ENCODE measurements at places on chromosomes 5 and 9. TPM values are rescaled to one million over a fixed set of nuclear protein-coding genes. Genes with fewer than 3 reads are reported as not detected.

Gene SPINK7
- not detected for total RNA-seq

Gene AUH
- total RNA-seq = 18.2 TPM

Gene CDO1
- total RNA-seq = 7.9 TPM

Gene IL13
- not detected for total RNA-seq

Gene LRRC19
- total RNA-seq = not detected

Gene EIF4E1B
- total RNA-seq = not detected

Gene CDKN2B-AS1
- not detected for total RNA-seq

Gene SYK
- not detected for total RNA-seq

Gene PPP3R2
- not detected for total RNA-seq

Gene MYMK
- total RNA-seq = not detected

Gene PCDHB14
- 0.70 TPM for total RNA-seq

Gene FRRS1L
- total RNA-seq = 1.2 TPM

Gene PFN3
- not detected for total RNA-seq

Gene PPP6C
- total RNA-seq = 25.4 TPM

Gene SOX30
- total RNA-seq = not detected

Gene SELENOP
- 134 TPM for total RNA-seq

Gene KIF20A
- 1.3 TPM for total RNA-seq

Gene ATOSB
- total RNA-seq = 22.4 TPM
